A673 (cell line): ENCODE measurements at places on chromosomes 3 and 15. TPM values are rescaled to one million over a fixed set of nuclear protein-coding genes. Genes with fewer than 3 reads are reported as not detected.

- DNase-seq, result no peak
Observed at GRCh38 chr3:39783680-39784079, 25.7 kb upstream of the MYRIP start.

GRCh38 chr3:46280105-46280797 lies 38.0 kb downstream of the CCR3 start:
- DNase-seq, result no peak

GRCh38 chr3:54698054-54698453 lies 229.8 kb downstream of the LRTM1 start:
- no peak for DNase-seq

- DNase-seq, result no peak
Observed at GRCh38 chr15:78675617-78676360, 34.8 kb upstream of the CHRNB4 start.

GRCh38 chr15:78360367-78360801 lies 20.2 kb downstream of the CRABP1 start:
- peak; percentile 35 for DNase-seq

DNA sequence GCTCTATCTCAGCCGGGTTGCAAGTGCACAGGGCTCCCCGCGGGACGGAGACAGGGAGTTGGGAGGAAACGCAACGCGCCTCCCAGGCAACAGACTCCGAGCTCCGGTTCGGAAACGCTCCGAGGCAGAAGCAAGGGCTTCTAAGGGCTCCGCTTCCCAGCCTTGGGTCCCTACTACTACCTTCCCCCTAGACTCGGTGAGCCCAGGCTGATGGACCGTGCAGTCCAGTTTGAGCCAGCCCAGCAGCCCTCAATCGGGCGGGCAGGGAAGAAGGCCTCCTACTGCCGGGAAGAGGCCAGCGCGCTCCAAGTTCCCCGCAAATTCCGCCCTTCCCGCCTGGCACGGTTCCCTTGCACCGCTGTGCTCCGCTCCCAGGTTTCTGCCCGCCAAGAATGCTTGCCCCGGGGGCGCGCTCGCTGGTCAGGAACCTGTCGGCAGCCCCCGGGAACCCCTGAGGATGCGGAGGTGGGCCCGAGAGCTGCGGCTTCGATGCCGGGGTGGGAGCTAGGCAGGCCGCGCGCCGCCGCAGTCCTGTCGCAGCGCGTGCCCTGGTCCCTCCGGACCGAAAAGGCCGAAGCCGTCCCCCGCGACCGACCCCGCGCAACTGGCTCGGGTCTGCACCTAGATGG lies 728 bp downstream of the TRANK1 start:
- DNase-seq, result peak; percentile 71

The ICE2 gene
- 76.5 and 82.1 TPM in 2 replicates for total RNA-seq

The CHP1 gene
- 70.8 and 71.2 TPM in 2 replicates for total RNA-seq

The EEF1AKMT4 gene
- total RNA-seq, result 7.0 and 7.8 TPM in 2 replicates

The CHL1 gene
- not detected in 2 replicates for total RNA-seq
